ENCODE measurements at places on chromosomes 1 and 21.

- no peak for DNase-seq
Observed at GRCh38 chr1:169105434-169106094, 926 bp upstream of the ATP1B1 start.

DNA sequence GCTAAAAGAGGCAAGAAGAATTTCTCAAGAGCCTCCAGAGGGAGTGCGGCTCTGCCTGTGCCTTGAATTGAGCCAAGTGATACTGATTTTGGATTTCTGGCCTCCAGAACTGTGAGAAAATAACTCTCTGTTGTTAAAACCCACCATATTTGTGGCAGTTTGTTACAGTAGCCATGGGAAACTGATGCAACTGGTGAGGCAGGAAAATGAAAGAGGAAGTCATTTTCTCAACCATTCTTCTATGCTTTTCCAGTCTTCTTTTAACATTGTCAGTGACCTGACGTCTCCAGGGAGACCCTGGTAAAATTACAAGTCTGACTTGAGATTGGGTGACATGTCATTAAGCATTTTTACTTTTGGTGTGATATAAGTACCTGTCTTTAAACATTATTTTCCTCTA lies 5.8 kb downstream of the OR6P1 start:
- DNase-seq = no peak

- no peak for DNase-seq
Observed at GRCh38 chr21:32203877-32204480, 74.9 kb downstream of the MIS18A start.

GRCh38 chr1:33188572-33189275 lies 6.9 kb upstream of the TRIM62 start:
- DNase-seq = no peak

DNA sequence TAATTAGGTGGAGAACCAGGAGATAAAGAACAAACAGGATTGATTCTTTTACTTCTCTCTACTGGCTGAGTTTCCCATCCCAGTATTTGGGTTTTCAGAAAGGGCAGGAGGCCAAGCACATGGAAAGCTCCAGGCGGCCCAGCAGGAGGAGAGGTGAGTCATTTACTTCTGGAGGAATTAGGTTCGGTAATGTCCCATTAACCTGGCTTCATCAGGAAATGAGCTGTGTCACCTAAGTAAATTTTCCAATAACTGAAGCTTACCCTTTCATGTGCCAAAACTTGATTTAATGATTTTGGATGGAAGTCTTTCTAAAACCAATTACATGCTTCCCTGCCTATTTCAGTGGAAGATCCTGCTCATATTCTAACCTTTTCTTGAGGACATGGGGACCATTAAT lies 257.6 kb upstream of the USP24 start:
- DNase-seq = no peak

GRCh38 chr1:182359645-182360044 lies 31.9 kb downstream of the GLUL start:
- DNase-seq = no peak

- no peak for DNase-seq
Observed at GRCh38 chr21:41640748-41641509, 125.9 kb downstream of the RIPK4 start.

GRCh38 chr1:156128654-156129597 lies 14.4 kb downstream of the LMNA start:
- DNase-seq = no peak

- no peak for DNase-seq
Observed at GRCh38 chr1:166383137-166383536, 216.3 kb upstream of the FAM78B start.

GRCh38 chr1:167439301-167439988 lies 78.9 kb downstream of the CD247 start:
- no peak for DNase-seq

DNA sequence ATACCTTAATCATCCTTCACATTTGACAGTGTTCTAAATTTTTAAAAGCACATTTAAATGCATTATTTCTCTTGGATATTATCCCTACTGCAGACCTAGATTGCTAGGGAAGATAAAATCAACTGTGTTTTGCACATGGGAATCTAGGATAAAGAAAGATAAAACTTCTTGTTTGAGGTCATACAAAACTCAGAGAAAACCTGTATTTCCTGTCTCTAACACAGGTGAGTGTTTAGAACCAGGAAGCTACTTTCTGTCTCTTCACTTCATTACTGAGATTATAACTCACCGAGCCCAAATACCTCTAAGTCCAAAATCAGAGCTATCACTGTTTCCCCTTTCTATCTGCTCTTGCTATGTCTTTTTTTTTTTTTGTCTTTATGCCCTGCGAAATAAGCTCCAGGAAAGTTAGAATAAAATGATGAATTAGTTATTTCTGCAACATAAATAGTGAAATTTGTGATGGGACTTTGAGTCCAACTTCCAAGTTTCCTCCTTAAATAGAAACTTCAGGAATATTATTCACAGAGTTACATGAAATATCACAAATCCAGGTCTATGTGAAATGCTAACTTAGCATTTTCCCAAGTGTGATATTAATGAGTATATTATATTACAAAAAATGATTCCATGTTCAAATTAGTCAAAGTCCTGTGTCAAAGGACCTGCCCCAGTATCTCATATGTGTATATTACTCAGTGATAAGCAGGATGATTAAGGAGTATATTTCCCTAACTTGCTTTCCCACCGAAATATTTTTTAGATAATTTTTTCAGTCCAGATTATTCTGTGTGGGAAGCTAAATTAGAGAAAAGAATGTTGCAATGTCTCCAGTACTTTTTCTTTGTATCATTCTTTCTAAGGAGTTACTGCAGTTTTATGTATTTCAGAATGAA lies 226.4 kb downstream of the PLA2G4A start:
- no peak for DNase-seq

All from stimulated activated CD4-positive, alpha-beta T cell treated with anti-CD3 and anti-CD28 coated beads, Interleukin-1b, Interleukin-23, amount 100 ng/mL, for 24 hours (primary cell).